ENCODE measurements at places on chromosomes 1 and 21.
A peak's percentile ranks its signal among the peaks of the same experiment; 100 is the strongest.

- no peak for DNase-seq
These were observed 72.9 kb downstream of the IVNS1ABP start for GRCh38 chr1:185244015-185244747.

- no peak for DNase-seq
These were observed 21.8 kb downstream of the RC3H1 start for GRCh38 chr1:174000371-174000770.

DNA sequence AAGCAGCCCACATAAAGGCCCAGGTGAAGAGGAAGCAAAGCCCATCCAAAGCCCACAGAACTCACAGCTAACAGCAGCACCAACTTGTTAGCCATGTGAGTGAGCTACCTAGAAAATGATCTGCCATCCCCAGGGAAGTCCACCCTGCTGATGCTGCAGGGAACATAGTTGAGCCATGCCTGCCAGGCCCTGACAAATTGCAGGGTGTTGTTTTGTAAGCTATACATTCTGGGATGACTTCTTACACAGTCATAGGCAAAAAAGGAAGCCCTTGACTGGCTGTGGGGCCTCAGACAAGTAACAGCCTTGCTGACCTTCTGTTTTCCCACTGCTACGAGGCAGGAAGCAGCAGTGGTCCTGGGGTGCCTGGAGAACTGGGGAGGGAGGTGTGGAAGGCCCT, 262.7 kb downstream of the MATN1 start:
- no peak for DNase-seq

GRCh38 chr1:26789931-26790330, 2.2 kb downstream of the PIGV start:
- no peak for DNase-seq

DNA sequence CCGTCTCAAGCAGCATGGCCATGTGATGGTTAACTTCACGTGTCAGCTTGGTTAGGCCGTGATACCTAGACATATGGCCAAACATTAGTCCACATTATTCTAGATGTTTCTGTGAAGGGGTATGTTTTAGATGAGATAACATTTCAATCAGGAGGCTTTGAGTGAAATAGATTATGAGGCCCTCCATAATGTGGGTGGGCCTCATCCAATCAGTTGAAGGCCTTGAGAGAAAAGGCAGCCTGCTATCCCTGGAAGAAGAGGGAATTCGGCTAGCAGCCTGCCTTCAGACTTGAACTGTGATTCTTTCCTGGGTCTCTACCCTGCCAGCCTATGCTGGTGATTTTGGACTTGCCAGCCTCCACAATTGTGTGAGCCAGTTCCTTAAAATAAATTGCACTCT, 90.1 kb downstream of the ZSCAN20 start:
- no peak for DNase-seq

DNA sequence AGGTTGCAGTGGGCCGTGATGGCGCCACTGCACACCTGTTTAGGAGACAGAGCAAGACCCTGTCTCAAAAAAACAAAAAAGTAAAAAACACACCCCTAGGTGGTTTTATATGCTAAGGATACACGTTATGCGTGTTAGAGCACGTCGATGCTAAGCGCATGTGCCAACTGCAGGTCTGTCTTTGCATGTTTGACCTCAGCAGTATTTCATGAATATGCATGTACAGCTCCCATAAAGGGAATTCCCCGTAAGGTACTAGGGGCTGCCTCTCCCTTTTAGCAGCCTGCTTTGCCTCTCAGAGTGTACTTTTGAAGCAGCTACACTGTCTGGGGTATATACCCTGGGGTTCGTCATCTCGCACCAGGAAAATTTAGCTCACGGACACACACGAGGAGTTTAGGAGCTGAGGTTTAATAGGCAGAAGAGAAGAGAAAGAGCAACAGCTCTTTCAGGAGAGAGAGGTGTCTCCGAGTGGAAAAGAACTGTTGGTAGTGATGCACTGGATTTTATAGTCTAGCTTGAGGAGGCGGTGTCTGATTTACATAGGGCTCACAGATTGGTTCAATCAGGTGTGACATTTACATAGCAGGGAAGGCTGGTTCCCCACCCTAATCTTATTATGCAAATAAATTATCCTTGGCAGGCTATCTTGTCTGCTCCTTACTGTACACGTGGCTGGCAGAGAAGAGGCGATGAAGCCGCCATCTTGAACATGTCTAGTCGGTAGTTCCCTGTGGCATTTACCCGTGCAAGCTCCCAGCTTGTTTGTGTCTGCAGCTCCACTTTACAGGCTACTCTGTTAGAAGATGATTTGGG, 4.2 kb upstream of the OTUD3 start:
- DNase-seq, result peak; percentile 25

DNA sequence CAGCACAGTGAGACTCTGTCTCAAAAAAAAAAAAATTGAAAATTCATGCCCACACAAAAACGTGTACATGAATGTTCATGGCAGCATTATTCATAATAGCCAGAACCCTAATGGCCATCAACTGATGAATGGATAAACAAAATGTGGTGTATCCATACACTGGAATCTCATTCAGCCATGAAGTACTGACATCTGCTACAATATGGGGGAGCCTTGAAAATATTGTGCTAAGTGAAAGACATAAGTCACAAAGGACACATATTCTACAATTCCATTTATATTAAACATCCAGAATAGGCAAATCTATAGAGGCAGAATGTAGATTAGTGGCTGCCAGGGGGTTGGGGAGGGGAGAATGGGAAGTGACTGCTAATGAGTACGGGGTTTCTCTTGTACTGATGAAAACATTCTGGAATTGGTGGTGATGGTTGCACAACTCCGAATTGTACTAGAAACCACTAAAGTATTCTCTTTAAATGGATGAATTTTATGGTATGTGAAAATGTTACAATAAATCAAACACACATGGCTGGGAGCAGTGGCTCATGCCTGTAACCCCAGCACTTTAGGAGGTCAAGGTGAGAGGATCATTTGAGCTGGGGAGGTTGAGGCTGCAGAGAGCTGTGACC, 33.0 kb upstream of the KCNN3 start:
- no peak for DNase-seq

DNA sequence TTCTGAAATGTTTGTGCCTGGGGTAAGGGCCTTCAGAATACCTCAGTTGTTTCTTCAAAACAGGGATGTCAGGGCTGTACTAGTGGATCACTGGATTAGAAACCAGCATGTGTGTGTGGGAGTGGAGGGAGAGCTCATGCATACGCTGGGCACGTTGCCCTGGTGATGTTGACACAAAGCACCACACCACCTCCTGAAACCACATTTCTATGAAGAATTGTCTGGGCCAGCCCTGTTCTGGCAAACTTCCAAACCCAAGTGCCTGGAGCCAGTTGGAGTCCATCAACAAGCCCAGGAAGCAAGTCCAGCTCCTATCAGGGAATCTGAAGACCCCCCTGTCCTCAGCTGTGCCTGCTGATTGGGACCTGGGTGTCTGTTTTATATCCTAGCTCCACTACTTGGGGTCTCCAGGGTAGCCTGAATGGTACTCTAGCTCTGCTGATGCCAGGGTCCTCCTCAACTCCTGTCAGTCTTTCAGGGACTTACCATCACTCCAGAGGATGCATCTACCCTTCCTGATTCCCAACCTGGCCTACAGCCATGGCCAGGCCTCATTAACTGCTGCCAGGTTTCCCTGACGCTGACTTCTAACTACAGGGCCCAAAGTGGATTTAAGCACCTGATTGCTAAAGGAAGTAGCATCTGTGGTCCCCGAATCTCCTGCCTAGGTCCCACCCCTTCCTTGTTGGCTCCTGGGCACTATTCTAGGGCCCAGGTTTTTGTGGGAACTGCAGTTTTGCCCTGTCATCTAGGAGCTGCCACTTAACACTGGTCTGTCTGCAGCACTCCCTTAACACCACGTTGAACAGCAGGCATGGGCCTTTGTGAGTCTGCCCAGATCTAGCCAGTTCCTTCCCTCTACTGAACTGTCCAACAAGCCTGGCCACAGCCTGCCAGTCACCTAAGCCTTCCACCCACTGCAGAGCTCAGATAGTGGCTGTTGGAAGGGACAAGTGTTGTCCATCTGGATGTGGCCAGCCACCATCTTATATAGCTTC, 45.5 kb downstream of the LPAR3 start:
- DNase-seq, result no peak

- no peak for DNase-seq
These were observed 55.4 kb downstream of the LAMC2 start for GRCh38 chr1:183241471-183241870.

DNA sequence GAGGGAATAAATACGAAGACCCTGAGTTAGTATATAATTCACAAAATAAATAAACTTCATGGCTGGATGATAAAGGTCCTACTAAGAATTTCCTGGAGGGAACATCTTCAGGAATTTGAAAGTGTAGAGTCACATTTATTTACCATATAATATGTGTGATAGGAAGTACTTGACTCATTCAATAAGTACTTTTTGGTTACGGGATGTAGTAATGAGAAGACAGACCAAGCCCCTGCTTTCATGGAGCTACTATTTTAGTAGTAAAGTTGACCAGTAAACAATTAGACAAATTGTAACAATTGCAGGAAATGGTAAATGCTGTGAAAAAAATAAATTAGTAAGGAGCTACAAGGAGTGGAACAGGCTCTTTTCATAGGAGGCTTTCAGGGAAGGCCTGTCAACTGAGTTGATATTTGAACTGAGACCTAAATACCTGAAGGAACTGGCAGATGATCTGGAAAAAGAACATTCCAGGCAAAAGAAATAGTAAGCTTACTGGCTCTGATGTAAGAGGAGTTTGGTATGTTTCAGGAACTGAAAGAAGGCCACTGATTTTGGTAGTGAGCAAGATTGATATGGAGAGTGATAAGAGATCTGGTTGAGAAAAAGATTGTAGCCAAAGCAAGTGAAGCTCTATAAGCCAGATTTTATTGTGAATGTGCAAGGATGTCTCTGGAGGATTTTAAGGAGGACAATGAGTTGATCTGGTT, 36.2 kb downstream of the CAMSAP2 start:
- no peak for DNase-seq

GRCh38 chr1:202016811-202017748, 6.7 kb downstream of the ELF3 start:
- DNase-seq, result no peak

DNA sequence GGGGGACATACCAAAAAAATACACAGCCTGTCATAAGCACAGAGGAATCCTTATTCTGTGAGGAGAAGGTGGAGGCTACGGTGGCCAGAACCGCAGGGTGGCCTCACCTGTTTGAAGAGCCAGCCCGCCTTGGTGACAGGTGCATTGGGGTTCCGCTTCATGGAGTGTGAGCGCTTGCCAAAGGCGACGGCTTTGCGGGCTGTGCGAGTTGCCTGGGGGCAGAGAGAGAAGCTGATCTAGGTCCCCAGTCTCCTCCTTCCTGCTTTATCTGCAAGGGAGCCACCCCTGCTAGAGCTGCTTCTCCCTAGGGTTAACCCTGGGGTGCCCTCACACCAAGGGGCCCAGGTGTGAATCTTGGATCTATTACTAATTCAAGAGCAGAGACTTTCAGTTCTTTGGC, 54.3 kb upstream of the GOLT1A start:
- DNase-seq, result no peak

GRCh38 chr1:56330391-56331026, 248.9 kb downstream of the PLPP3 start:
- DNase-seq, result no peak

- no peak for DNase-seq
These were observed 47.1 kb downstream of the PHACTR4 start for GRCh38 chr1:28416509-28417194.

DNA sequence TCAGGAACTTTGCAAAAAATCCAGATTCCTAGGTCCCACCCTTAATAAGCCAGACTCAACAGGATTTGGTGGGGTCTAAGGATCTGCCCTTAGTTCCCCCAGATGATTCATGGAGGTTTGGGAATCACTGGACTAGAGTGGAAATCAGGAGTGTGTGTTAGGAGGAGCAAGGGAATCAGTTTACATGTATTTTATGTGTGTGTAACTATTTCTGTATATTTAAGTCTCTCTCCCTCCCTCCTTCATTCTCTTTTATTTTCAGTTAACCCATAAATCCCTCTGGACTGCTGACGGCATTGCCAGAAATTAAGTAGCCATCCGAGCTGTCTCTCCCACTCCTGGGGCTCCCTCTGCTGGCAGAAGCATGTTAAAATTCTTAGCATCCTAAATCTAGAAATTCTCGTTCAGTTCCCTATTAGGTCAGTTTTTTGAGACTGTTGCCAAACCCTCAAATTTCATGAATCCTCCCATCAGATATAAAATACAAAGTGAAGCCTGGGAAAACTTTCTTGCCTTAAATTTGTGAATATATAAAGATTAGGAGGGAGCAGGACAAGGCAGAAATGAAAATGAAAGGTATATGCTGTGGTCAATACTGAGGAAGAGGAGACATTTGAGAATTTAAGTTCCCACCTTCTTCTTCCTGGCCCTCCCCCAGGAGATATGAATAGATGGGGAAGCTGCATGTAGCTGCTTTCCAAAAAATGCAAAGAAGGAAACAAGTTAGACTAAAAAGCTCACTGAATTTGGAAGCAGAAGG, 11.7 kb upstream of the HSD11B1 start:
- peak; percentile 91 for DNase-seq

DNA sequence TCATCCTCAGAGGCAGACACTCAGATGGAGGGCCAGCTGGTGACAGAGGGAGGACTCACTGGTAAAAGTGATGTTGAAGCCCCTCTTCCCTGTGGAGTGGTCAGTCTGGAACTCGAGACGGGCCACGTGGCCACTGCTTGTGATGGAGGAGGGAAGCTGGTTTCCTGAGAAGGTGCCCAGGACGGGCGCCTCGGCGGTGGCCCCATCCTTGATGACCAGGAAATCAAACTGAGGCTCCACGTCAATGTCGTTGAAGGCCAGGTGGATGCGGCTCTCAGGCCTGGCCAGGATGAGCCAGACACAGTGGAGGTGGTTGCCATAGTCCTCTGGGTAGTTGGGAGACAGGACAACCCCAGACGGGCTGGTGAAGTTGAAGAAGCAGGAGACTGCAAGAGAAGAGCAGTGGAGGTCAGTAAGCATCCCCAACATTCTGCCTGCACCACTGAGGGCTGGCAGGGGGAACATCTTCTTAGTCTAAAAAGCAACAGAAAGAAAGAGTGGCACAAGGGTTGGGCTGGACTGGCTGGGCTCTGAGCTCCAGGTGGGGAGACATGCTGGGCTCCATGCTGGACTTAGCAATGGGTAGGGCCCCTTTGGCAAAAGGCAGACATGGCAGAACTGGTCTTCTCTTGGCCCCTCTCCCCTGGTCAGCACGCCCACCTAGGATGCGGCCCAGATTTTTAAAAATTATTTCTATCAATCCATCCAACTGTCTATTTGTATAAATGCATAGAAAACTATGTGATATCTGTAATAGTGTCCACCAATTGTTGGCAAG, 120.5 kb upstream of the HMGB4 start:
- no peak for DNase-seq

DNA sequence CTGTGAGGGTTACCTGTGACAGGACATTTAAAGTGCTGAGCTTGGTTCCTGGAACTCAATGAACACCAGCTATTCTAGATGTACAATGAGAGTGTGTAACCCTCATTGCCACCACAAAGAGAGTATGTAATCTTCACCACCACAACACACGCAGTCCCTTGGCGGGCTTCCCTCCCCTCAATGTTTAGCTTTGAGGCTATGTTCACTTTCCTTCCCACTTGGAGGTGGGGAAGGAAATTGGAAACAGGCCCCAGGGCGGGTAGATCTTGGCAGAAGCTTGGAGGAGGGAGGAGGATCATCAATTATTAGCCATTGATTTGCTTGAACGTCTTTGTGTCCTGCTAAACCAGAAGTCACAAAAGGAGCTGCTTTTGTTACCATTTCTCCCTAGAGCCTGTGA, 8.3 kb upstream of the COL16A1 start:
- no peak for DNase-seq

GRCh38 chr1:182641561-182641960, 37.4 kb upstream of the RGS16 start:
- no peak for DNase-seq
